Fibroblast of mammary gland (primary cell): ENCODE measurements at places on chromosomes 1 and 21.

- DNase-seq: peak; percentile 51
Measured at GRCh38 chr1:177306981-177307380, 136.2 kb downstream of the BRINP2 start.

DNA sequence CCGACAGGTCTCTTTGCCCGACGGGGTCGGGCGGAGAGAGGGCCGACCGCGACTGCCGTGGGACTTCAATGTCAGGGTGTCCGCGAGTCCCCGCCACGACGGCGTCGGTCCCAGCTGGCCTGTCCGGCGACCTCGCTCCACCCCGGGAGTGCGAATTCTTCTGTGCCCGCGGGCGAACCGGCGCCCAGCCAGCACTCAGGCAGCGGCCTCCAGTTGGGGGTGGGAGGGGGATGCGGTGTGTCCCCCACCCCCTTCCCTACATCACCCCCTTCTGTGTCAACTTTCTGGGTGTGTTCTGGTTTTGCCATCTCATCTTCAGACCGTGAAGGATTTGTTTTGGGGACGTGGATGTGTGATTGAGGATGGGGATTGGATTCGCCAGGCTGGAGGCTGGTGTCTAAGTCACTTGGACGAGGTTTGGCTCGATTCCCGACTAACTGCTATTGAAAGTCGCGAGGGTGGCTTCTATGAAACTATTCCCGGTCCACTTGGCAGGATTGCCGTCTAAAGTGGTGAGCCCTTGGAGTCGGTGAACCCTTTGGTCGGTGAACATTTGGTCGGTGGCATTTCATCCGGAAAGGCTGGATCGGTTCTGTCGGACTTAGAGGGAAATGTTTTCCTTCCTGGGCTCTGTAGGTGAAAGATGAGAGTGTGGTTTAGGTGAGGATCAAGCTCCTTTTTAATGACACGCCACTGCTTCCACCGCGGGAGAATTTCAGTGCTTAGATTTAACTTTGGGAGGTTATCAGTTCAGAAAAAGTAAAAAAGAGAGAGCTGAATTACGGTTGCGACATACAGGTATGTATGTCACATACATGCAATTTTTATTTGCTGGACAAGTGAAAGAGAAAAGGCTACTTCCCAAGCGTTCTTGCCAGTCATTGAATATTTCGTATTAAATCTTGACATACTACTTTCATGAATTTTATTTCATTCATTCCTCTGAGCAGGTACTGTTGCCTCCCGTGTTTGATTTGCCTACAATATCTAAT, 771 bp downstream of the ABCD3 start:
- DNase-seq: peak; percentile 38

DNA sequence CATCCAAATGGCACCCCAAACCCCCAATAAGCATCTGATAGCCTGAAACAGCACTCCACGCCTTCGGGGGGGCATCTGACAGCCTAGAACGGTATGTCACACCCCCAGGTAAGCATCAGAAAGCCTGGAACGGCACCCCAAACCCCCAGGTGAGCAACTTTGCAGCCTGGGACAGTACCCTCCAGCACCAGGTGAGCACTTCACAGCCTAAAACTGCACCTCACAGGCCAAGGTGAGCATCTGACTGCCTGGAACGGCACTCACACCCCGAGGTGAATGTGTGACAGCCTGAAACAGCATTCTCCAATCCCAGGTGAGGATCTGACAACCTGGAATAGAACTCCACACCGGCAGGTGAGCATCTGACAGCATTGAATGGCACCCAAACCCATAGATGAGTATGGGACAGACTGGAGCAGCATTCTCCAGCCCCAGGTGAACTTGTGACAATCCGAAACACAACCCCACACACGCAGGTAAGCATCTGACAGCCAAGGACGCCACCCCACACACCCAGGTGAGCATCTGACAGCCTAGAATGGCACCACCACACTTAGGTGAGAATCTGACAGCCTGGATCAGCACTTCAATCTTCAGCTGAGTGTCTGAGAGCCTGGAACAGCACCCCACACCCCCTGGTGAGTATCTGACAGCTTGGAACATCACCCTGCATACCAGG, 18.3 kb upstream of the MMEL1 start:
- no peak for DNase-seq

- DNase-seq: no peak
Measured at GRCh38 chr1:168752171-168752832, 23.3 kb upstream of the DPT start.

GRCh38 chr21:14762327-14762726, 216.2 kb upstream of the SAMSN1 start:
- DNase-seq: no peak

GRCh38 chr1:108016451-108016920, 51.5 kb upstream of the VAV3 start:
- DNase-seq: peak; percentile 54

- peak; percentile 53 for DNase-seq
Measured at GRCh38 chr1:210496063-210496462, 167.4 kb downstream of the HHAT start.

- DNase-seq: no peak
Measured at GRCh38 chr1:180256341-180257027, 26.4 kb downstream of the LHX4 start.

- DNase-seq: no peak
Measured at GRCh38 chr1:146051452-146051851, 29.9 kb upstream of the HJV start.

DNA sequence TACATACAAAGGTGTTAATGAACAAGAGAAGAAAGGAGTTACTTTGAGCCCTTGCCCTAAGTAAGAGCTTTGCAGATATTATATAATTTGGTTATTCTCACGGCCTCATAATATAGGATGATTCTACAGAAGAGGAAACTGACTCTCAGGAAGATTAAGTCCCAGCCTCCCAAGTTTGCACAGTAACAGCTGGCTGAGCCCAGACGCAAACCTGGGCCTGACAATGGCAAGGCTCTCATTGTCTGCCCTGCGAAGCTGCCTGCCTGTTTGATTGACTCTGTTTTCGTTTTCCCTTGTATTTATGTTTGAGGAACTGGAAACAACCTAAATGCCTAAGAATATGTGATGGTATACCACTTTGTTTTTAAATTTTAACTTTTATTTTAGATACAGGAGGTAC, 76.2 kb upstream of the PGBD5 start:
- no peak for DNase-seq

DNA sequence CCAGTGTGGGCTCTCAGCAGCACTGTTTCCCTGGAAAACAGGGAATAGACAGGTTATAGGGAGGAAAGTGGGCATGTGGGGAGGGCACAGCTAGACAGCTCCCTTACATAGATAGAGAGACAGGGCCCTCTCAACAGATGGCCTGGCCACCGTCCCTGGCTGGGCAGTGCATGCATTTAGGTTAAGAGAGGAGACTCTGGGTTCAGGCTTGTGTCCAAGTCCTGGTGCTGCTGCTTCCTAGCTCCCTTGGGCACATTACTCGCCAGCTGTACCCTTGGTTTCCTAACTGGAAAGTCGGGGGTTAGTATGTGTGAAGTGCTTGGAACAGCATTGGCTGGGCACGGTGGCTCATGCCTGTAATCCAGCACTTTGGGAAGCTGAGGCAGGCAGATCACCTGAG, 9.1 kb downstream of the PLOD1 start:
- DNase-seq: no peak
